ENCODE measurements at places on chromosomes 2 and 18.

DNA sequence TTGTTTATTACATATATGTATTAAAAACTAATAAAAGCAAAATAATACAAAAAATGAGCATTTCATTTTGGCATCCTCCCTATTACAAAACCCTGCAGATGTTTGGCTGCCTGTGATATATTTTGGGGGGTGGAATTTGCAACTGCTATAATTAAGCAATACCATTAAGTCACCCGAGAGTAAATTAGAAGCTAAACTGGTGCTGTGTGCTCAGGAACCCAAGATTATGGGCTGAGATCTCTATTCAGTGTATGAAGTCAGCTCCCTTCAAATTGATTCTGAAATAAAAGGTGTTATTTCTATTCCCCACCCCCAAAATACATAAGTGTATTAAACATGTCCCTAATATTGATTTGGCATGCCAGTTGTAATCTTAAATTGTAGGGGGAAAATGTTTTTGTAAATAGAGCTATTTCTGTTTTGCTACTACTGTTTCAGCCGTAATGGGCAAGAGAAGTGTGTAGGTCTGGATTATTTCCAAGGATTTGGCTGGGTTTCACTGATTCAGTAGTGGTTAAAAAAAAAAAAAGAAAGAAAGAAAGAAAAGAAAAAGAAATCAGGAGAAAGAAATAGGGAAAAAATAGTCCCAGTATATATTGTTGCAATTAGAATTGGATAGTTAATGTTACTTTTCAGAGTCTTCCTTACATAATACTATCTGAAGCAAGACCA, 110.9 kb downstream of the SS18 start:
- DNase-seq, result no peak

GRCh38 chr2:68907232-68907919, 36.2 kb upstream of the BMP10 start:
- no peak for DNase-seq

- peak; percentile 64 for DNase-seq
Observed at GRCh38 chr2:16413285-16413684, 252.3 kb downstream of the CYRIA start.

DNA sequence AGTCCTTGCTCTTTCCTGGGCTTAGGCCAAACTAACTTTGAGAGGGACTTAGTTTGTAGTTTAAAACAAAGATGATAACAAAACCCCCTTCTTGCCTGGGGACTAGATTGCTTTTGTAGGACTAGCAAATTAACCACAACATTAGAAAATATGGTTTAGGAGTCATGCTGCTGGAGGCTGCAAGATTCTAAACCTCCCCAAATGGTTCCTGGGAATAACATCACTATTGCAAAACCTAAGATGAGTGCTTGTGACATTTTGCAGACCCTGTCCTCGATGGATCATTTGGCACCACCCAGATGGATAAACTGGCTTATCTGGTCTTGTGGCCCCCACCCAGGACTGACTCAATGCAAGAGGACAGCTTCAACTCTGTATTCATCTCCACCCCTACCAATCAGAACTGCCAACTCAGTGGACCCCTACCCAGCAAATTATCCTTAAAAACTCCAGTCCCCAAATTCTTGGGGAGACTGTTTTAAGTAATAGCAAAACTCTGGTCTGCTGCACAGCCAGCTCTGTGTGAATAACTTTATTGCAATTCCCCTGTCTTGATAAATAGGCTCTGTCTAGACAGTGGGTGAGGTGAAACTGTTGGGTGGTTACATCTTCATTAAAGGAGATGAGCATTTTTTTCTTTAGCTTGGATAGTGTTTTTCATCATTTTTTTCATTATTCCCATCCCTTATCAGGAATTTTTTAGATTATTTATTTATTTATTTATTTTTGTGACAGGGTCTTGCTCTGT, 58.9 kb downstream of the SPTBN1 start:
- no peak for DNase-seq

- DNase-seq, result no peak
Observed at GRCh38 chr18:53534695-53535094, 689.8 kb downstream of the MBD2 start.

- no peak for DNase-seq
Observed at GRCh38 chr2:104378853-104379374, 475.0 kb upstream of the POU3F3 start.

DNA sequence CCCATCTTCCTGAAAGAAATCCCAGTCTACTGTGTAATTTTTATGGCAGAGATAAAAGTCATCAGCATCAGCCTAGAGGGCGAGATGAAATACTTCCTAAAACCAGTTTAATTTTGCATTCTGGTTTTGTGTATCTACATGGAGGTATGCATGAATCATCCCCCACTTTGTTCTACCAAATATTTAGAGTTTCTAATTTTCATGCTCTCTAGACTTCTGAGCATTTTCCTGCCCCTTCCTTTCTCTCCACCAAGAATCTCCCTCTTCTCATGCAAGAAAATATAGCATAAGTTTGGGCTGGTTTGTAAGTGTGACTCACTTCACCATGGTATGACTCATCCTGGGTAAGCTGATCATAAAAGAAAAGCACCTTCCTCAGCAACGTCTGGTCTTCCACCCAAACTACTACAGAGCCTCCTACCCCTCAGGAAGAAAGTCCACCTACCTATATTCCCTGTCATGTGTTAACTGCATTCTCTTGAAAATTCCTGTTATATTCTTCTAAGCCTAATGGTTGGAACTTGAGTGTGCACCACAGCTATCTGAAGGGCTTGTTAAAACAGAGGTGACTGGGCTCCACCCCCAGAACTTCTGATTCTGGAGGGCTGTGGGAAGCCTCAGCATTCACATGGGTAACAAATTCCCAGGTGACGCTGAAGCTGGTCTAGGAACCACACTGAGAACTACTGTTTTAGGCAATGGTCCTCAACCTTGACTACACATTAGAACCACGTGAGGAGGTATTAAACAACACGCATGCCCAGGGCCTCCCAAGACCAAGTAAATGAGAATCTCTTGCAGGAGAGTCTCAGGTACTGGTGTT, 37.4 kb upstream of the RAPGEF4 start:
- DNase-seq, result no peak

GRCh38 chr2:121555008-121555407, 24.3 kb downstream of the RNU4ATAC start:
- no peak for DNase-seq

GRCh38 chr2:48282161-48282680, 247.7 kb upstream of the STON1 start:
- DNase-seq, result no peak

- peak; percentile 29 for DNase-seq
Observed at GRCh38 chr18:48475635-48476549, 62.9 kb upstream of the CTIF start.

- no peak for DNase-seq
Observed at GRCh38 chr2:67515538-67515937, 118.4 kb downstream of the ETAA1 start.

DNA sequence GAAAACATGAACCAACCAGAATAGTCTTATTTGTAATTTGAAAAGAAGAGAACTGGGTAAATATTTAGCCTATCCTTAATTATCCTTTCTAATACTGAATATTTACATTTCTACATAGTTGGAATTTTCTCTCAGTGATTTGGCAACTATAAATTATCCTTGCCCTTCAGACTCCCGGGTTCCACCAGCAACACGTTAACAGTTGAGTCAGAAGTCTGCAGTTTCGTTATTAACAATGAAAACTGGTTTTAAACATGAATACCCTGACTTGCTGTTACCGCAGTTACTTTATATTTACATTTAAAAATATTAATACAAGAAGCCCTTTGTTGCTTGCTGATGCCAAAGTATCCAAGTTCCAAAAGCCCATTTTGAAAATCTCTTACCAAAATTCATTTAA, 673.0 kb downstream of the ARHGAP15 start:
- no peak for DNase-seq

DNA sequence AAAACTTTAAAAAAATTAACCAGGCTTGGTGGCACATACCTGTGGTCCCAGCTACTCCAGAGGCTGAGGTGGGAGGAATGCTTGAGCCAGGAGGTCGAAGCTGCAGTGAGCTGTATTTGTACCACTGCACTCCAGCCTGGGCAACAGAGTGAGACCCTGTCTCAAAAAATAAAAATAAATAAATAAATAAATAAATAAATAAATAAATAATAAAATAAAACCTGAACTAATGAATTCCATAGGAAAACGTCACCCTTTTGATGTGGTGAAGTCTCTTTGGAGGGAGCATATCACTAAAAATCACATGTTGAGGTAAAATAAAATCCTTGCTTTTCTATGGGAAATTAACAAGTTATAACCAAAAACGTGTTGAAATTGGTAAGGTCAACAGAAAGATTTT, 29.6 kb upstream of the ITGAV start:
- no peak for DNase-seq

DNA sequence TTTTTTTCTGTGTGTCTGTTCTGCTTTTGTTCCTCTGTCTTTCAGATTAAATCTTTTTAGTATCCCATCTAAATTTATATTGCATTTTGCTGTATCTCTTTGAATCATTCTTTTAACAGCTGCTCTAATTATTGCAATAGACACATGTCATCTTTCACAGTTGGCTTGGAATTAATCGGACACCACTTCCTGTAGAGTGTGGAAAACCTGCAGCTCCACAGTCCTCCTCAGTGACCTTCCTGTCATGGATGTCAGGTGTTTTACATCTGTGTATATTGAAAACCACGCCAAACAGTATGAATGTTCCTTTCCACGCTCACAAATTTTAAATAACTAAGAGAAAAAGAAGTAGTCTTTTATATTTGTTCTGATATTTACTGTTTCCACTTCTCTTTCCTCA, 135.3 kb downstream of the PXDN start:
- no peak for DNase-seq

DNA sequence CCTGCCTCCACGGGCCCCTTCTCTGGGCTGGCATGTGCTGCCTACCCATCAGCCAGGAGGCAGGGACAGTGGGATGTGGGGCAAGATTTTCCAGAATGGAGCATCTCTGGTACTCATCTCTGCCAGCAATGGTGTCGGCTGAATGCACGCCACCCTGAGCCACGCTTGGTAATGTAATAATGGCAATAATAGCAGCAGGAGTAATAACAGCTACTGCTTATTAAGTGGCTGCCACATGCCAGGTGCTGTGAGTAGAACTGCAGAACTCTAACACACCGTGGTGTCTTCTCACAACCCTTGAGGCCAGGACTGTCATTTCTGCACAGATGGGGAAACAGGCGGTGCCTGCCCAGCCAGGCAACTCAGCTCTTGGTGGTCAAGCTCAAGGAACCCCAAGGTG, 113.6 kb downstream of the CELF4 start:
- DNase-seq, result no peak

GRCh38 chr18:46290440-46291020, 186.3 kb downstream of the HAUS1 start:
- no peak for DNase-seq

GRCh38 chr2:68726608-68727367, 7.8 kb upstream of the ARHGAP25 start:
- DNase-seq, result peak; percentile 14

- DNase-seq, result no peak
Observed at GRCh38 chr18:57583297-57583835, 3.1 kb downstream of the FECH start.

DNA sequence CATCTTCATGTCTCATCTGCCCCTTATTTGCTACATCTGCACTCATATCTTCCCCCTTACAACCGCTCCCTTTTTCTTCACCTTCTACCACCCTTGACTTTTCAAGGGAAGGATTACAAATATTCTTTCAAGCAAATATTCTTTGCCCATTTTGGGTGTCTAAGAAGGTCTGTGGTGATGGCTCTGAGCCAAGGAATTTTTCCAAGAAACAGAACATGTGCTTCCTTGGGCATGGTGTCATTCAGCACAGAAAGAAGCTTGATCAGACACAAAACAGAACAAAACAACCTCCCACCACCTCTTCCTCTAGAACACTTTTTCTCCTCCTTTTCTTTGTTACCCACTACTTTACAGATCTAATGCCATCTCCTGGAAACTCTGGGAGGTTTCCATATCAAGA, 313.7 kb downstream of the SATB2 start:
- DNase-seq, result no peak

DNA sequence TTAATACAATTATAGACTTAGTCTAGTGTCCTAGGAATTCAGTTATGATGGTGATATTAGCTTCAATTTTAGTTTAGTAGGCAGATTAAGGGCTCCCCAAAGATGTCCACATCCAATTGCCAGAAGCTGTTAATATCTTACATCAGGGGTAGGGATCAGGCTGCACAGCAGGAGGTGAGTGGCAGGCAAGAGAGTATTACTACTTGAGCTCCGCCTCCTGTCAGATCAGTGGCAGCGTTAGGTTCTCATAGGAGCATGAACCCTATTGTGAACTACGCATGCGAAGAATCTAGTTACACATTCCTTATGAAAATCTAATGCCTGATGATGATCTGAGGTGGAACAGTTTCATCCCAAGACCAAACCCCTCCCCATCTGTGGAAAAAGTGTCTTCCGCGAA, 54.9 kb downstream of the NYAP2 start:
- no peak for DNase-seq

DNA sequence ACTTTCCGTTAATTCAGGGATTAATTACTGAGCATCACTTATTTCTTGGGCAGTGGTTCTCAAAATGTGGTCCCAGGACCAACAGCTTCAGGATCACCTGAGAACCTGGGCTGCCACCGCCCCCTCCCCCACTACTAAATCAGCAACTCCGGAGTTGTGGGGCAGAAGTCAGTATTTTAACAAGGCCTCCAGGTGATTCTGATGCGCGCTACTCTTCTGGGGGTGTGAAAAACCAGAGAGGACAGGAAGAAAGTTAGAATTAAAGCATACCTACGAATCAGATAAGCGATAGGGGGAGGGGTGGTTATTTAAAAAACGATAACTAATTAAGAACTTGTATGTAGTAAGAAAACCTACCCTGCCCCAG, 319 bp downstream of the ZSCAN30 start:
- no peak for DNase-seq

DNA sequence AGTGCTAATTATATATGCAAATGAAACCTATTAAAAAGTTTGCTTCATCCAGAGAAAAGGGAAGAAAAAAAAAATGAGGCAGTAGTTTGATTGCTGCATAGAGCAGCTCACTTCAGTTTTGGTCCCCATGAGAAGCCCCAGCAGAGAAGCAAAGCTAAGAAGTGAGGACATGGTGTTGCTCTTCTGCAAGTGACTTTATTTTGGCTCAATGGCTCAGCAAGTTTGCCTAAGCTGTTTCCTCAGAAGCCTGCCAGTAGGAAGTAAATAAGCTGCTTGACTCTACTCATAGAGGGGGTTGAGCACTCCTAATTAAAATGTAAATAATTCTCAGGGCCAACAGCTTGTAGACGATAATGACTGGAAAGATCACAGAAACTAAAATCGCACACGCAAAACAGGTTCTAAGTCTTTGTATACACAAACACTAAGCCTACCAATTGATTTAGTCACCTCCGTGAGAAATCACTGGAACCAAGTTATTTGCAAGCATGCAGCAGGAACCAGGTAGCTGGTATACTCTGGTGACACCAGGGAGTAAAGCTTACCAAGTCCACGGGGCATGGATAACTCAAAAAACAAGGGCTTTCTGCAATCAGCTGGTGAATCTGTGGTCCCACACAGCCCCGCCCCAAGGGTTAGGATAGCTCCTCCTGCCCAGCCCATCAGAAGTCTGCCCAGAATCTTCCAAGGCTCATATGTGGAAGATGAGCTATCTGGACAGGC, 39.7 kb upstream of the NABP1 start:
- no peak for DNase-seq

GRCh38 chr2:28543316-28544035, 47.6 kb downstream of the PLB1 start:
- no peak for DNase-seq

Data from gastrocnemius medialis (tissue), 4 donors.